Activated naive CD4-positive, alpha-beta T cell treated with anti-CD3 and anti-CD28 coated beads, Interleukin-2, amount 50 U/mL, for 72 hours (primary cell): ENCODE measurements at places on chromosomes 4 and X. TPM values are rescaled to one million over a fixed set of nuclear protein-coding genes. Genes with fewer than 3 reads are reported as not detected.

DNA sequence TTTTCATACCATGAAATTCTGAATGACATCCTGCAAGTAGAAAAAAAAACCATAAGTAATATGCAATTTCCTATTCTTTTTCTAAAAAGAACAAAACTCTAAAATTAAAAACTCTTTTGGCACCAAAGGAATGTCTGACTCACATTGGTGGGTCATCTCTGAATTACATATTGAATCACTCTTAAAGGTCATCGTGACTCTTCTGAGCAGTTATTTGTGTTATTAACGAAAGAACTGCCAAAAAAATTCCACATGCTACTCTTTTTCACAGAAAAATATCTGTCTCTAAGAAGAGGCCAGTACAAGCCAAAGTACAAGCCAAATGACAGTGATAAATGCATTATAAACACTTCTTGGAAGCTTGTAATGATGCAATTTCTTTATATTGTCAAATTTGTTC, 282.2 kb downstream of the GUCY2F start:
- no peak for DNase-seq

DNA sequence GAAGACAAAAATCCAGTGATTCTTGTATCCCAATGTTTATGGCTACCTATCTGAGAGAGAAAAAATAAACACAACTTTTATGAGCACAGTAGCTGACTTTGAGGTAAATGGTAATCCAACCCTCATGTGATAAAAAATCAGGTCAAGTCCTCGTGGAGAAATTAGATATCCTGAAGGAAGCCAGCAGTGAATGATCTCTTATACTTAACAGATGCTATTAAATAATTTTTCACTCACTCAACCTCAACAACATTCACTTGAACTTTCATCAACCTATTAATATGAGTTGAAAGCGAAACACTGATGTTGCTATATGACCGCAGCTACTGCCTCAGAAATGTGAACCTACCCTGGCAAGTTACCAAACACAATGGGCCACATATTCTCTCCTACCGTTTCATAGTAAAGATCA, 105.4 kb downstream of the GPC3 start:
- no peak for DNase-seq

- no peak for DNase-seq
Observed at GRCh38 chr4:45183905-45184304, 457.5 kb upstream of the GNPDA2 start.

GRCh38 chr4:67083496-67083895, 461.8 kb downstream of the CENPC start:
- DNase-seq: no peak

GRCh38 chrX:75061701-75062100, 94.4 kb downstream of the ABCB7 start:
- no peak for DNase-seq

Gene TRPC5OS
- not detected for total RNA-seq
